ENCODE measurements at places on chromosomes 1 and 21.

- no peak for DNase-seq
Measured at GRCh38 chr1:109167001-109167506, 46.7 kb upstream of the SARS1 start.

DNA sequence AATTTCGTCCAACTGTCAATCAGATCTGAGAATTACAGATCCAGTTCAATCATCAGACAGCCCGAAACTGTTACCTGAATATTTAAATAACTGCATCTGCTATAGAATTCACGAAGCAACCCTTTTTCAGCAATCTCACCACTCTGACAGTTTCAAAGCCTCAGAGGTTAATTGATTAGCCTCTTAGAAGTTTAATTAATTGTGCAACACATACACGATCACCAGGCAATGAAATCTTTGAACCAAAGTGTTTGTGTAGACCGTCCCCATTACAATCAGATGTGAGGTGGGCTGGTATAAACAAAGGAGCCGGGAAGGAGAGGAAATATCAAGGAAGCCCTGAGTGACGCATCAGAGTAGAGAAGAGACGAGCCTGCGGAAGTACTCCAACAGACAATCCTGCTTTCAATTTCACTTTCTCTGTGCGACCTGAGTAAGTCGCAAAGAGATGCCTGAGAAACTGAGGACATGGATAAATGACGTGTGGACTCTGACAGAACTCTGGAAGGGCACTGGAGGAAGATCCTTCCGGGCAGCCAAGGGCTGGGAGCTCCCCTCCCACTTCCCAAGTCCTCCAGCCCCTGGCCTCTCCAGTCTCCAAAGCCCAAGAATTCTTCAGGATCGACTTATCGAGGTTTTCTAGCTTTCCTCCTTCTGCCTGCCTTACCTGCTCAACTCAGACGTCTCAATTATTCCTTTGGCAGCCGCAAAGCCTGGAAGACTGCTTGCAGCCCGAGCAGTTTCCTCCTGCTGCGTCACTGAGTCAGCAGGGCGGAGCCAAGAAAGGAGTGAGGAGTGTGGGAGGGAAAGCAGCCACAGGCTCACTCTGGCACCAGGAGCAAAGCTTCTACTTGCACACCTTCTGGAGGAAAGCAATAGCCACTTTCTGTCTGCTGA is at the start of gene RNASEL:
Gene RNASEL, minus strand, starts transcription at position 757 of the 897 bp plus-strand sequence. CDS start 2,450 bp downstream, outside the sequence.
- no peak for DNase-seq

DNA sequence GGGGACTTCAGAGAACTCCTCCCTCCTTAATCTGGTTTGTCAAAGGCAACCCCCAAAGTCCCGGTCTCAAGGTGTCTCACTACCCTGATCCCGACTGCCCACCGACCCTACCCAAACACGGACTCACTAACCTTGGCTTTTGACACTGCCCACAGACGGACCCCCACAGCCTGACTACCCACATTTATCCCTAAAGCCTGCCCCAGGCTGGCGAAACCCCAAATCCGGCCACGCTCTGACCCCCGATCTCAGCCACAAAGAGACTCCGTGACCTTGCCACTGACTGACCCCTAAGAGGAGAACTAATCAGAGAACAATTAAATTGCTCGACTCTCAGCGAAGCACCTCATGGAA is 5.2 kb downstream of the ID3 start:
- DNase-seq = no peak

DNA sequence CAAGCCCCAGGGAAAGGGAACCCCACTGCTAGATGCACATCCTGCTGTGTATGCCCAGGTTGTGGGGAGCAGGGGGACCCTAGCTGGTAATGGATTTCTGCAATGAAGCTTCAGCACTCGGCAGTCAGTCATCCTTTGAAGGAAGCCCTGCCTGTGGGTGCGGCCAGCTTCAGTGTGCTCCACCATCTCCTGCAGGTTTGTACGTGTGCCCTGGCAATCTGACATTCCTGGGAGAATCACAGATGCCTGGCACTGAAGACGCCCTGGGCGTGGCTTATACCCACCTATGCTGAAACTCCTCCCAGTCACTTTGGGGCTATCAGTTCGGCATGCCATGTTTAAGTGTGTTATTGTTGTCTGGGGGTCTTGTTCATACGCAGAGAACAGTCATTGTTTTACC is 6.8 kb downstream of the SPRR5 start:
- DNase-seq = no peak

GRCh38 chr21:42144679-42145568 is 73.8 kb downstream of the UMODL1 start:
- DNase-seq = no peak

- DNase-seq = no peak
Measured at GRCh38 chr21:15128267-15128666, 63.5 kb upstream of the NRIP1 start.

GRCh38 chr1:46533179-46533864 is 18.1 kb downstream of the KNCN start:
- DNase-seq = no peak

GRCh38 chr1:47724432-47724999 is 272.7 kb downstream of the TRABD2B start:
- no peak for DNase-seq

- no peak for DNase-seq
Measured at GRCh38 chr1:224300346-224300745, 29.6 kb downstream of the NVL start.

- no peak for DNase-seq
Measured at GRCh38 chr1:171916315-171916771, 75.0 kb downstream of the DNM3 start.

- DNase-seq = no peak
Measured at GRCh38 chr1:228740543-228741317, 5.5 kb downstream of the RHOU start.

- DNase-seq = peak; percentile 29
Measured at GRCh38 chr21:31872452-31873274, at the start of gene HUNK. Gene HUNK, plus strand, starts transcription at chr21:31873020. Its CDS starts 655 bp downstream, at chr21:31873675.

- DNase-seq = peak; percentile 84
Measured at GRCh38 chr21:44303490-44303981, 3.7 kb downstream of the PFKL start.

GRCh38 chr1:27567146-27567526 is 36.8 kb downstream of the AHDC1 start:
- DNase-seq = no peak

DNA sequence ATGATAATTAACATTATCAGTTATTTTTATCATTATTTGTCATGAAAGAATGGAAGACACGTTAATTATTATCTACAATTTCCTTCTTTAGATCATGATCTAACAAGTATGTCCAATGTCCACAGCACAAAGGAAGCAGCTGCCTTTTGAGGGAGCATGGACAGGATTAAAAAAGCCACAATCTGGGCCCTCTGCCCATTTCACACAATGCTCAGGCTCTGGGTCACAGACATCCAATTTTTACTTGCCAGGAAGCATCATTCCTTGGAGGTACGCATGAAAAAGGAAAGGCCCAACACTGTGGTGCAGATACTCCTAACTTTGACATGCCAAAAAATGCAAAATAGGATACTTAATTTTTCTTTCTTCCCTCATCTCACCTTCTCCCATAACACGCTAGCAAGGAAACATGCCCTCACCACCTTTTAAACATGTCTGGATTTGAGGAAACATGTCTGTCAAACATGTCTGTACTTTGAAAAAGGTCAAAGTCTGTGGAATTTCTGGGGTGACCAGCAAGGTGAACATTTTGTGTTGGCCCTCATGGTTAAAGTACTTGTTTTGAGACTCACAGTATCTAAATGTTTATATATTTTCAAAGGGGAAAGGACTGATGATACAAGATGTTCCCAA is 40.0 kb downstream of the GADD45A start:
- DNase-seq = peak; percentile 63

DNA sequence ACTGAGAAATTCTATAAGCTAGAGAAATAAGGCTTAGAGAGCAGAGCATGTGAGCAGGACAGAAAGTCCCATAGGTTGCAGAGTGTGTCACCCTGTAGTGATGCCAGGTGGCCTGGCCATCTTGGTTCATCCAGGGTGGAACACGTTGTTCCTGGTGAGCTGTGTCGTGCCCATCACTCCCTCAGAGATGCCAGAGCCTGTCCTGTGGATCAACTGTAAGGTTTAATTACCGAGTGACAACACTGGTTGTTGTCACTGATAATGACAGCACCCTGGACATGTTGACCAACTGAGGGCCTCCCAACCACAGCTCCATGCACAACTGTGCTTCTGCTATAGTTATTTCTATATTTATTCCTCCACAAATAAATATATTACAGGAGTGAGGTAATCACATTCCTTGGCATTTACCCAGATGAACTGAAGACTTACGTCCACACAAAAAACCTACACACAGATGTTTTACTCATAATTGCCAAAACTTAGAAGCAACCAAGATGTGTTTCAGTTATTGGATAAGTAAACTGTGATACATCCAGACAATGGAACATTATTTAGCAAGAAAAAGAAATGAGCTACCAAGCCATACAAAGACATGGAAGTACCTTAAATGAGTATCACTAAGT is 6.2 kb downstream of the C1orf198 start:
- no peak for DNase-seq

GRCh38 chr1:181541947-181542346 is 58.6 kb downstream of the CACNA1E start:
- DNase-seq = no peak

- DNase-seq = no peak
Measured at GRCh38 chr21:25039461-25040380, 567.6 kb downstream of the MRPL39 start.

DNA sequence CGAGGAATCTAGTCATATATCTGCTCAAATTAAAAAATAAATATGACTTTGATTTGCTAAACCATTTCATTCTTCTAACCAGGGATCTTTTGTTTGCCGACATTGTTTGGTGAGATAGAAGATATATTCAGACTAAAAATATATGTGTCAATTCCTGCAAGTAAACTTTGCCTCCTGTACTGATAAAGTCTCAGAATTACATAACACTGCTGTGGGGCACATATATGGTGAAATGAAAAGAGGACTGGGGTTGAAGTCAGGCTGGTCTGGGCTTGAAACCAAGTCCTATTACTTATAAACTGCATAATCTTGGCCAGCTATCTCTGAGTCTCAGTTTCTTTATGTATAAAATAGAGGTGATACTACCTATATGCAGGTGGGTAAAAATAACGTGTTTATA is 9.8 kb downstream of the SCMH1 start:
- peak; percentile 60 for DNase-seq

DNA sequence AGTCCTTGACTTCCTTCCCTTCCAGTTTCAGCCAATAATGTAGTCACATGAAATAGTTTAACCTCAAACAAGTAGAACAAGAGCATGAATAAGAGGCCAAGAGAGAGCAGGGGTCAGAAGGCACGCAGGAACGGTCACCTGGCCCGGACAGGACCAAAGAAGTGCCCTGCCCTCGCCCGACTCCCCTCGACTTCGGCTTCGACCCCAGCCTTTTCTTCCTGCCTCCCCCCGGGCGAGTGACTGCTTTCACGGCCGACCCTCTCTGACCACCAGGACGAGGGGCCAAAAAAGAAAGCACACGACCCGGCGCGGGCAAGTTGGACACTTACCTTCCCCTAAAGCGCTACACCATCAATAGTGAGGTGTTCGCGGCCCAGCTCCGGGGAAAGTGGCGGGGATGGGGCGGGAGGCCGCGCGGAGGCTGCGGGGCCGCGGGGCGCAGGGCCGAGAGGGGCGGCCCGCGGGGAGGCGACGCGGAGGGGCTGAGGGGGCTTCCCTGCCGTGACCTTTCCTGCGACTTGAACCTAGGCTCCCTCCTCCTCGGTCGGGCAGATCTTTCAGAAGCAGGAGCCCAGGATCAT is 519 bp downstream of the RERE start:
- DNase-seq = no peak

- no peak for DNase-seq
Measured at GRCh38 chr1:86546787-86547221, at the start of gene CLCA4. Gene CLCA4, plus strand, starts transcription at chr1:86547078. Its CDS starts 42 bp downstream, at chr1:86547120.

DNA sequence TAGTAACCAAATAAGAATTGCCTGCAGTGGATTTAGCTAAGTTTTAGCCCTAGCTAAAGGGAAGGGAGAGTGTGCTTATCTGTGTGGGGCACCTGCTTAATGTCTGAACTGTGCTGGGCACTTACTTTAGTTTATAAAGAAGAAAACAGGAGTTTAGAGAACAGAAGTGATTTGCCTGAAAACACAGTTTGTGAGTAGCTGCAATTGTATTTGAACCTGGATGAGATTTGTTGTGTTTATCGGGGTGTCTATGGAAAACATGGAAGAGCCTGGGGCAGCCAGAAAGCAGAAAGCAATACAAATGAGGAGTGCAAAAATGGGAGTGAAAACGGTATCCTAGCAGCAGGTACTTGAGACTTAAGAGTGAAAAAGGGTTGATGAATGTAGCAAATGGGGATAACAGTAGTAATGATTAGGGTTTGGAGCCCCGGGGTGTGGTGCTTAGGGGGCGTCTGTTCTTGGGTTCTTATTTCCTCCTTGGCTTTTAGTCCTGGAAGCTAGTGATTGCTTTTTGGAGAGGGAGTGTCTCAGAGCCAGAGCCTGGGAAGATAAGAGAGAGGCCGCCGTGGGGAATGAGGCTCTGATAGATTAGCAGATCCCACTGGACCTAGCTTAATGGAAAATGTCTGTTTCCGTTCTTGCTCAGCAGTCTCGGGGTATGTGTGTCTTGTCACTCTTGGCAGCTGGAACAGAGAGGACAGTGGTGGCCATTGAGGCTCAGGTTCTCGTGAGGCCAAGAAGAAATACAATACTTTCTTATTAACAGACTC is 5.6 kb downstream of the PRCC start:
- no peak for DNase-seq

GRCh38 chr1:9881838-9882249 is 28.2 kb downstream of the CTNNBIP1 start:
- DNase-seq = no peak

- DNase-seq = no peak
Measured at GRCh38 chr1:53383136-53383870, 55.4 kb upstream of the LRP8 start.

DNA sequence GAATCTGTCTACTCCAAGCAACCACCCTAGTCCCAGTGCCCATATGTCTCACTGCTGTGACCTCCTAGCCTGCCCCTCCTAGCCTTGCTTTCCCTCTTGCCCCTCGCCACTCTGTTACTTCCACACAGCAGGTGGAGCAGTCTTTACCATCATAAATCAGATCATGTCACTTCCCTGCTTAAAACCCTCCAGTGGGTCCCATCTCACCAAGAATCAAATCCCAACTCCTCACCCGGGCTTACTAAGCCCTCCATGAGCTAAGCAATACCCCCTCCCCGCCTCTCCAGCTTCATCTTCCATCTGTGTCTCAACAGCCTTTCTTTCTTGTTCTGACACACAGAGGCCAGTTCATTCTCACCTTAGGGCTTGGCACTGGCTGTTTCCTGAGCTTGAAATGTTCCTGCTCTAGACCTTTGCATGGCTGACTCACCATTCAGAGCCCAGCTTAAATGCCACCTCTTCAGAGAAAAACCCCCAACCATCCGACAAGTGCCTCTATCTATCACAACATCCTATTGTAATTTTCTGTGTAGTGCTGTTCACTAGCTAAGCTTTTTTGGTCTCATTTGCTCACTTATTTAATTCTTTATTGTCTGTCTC is 22.3 kb downstream of the KNCN start:
- no peak for DNase-seq

- DNase-seq = no peak
Measured at GRCh38 chr1:2592672-2593071, 6.1 kb downstream of the PRXL2B start.

DNA sequence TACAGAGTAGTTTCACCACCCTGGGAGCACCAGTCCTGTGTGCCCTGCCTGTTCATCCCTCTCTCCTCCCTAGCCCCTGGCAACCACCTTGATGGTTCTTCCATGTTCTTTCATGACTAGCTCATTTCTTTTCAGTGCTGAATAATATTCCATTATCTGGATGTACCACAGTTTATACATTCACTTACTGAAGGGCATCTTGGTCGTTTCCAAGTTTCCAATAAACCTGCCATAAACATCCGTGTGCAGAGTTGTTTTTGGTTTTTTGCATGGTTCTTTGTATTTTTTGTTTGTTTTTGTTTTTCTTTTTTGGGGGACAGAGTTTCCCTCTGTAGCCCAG is 13.9 kb downstream of the TIAM1 start:
- DNase-seq = no peak

Measured in HepG2 (cell line).